ENCODE measurements at places on chromosomes 12 and 14.

- DNase-seq: no peak
Observed at GRCh38 chr12:31853520-31853919, 105.7 kb upstream of the RESF1 start.

- no peak for DNase-seq
Observed at GRCh38 chr14:87754520-87755223, 238.3 kb downstream of the GALC start.

- no peak for DNase-seq
Observed at GRCh38 chr12:68359674-68360073, 27.5 kb upstream of the MDM1 start.

DNA sequence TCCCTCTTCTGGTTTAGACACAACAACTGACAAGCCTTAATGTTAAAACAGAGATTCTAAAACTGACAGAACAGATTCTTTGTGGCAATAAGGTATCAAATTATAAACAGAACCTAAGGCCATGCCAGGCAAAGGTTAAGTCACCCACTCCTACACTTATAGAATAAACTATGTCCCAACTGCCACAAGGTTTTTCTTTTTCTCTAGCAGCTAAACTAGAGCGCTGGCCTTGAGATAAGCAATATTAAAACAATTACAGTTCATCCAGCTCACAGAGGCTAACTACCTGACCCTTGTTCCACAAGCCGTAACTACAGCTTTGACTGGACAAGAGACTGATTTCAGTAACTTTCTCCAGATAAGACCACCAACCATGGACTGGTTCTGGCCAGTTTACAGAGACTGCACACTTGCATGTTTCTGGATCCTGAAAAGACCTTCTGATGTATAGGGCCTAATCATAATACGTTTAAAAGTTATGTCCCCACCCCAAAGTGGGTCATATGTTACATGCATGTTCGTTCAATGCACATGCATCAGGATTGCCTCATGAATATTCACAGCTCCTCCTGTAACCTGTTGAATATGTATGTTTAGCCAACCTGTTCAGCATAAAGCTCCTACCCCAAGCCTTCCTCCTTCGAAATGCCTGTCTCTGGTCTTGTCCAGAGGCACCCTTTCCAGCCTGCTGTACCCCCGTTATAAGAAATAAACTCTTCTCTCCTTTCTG lies 61.9 kb upstream of the VASH1 start:
- no peak for DNase-seq

- DNase-seq: no peak
Observed at GRCh38 chr14:38212111-38212510, 4.4 kb downstream of the SSTR1 start.

DNA sequence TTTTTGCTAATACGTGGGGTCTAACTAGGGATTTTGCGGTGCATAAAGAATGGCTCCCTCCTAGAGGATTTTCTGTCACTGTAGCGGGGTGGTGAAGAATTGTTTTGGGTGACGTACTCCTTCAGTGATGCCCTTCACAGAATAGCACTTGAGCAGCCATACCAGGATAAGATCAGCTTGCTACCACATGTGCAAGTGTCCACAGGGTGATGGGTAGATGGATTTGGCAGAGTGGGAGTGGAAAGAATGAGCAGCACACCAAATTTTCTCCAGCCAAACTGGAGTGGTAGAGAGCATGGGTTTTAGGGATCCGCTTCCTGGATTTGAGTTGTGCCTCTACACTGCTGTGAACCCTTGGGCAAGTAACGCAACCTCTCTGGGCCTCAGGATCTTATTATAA lies 2.3 kb downstream of the TCP11L2 start:
- no peak for DNase-seq

- no peak for DNase-seq
Observed at GRCh38 chr12:110314308-110314707, 33.3 kb downstream of the ATP2A2 start.

DNA sequence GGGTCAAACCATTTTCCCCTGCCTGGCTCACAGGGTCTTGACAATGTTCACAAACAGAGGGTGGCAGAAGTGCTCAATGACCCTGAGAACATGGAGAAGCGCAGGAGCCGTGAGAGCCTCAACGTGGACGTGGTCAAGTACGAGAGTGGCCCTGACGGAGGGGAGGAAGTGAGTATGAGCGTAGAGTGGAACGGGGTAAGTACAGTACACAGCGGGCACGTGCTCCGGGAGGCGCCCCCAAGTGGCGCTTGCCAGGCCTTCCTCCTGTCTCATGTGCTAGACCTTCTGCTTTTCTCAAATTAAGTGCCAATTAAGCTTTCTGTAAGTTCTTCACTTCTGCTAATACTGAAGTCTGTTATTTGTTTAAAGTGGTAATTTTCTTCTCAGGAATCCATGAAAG lies 35.9 kb downstream of the XRCC3 start:
- DNase-seq: peak; percentile 50

DNA sequence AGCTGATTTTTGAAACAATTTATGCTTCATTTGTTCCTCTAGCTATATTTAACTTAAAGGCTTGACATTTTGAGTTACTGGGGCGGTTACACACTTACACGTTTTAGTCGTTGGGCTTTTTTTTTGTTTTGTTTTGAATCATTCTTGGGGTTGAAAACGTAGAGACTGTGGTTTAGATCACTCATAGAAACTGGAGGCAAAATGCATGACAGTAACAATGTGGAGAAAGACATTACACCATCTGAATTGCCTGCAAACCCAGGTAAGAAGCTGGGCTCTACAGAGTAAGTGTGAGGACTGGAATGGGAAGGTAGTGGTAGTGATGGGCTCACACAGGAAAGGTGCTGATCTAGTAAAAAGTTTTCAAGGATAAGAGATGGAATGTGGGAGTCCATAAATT lies at the start of gene CLEC2D:
Gene CLEC2D (plus strand): TSS at position 180 of the 400 bp plus-strand sequence. CDS start 22 bp downstream, at position 202.
- DNase-seq: peak; percentile 61

DNA sequence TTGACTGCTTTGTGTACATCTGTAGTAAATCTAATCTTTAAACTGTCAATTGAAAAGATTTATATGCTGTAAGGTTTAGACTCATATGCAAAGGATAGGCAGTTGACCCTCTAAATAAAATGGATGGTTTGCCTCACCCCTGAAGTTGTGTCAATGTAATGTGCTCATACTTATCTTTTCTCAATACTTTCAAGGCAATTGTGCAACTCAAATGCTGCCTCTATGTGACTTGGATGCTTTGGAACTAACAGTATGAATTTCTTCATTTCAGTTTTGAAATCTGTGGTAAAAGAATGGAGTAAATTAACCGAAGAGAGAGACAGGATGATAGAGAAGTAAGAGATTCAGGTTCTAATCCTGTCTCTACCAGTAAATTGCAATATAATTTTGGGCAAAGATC lies 9.7 kb downstream of the PDE6H start:
- no peak for DNase-seq

Measured in stimulated activated naive B cell treated with anti-CD40 and anti-IgM and Interleukin-4, amounts not matched to agents 10 μg/mL and 1 μg/mL and 100 μg/mL, for 72 hours (primary cell).